NK-92 treated with Interleukin-12 subunit alpha and Interleukin-12 subunit beta, amount 100 ng/mL, for 24 hours (cell line): ENCODE measurements at places on chromosomes 7 and 10.

GRCh38 chr7:78528964-78529363 is 730.4 kb downstream of the PHTF2 start:
- DNase-seq, result no peak

- DNase-seq, result no peak
These were observed 52.9 kb downstream of the NEURL1 start for GRCh38 chr10:103546401-103546800.

- no peak for DNase-seq
These were observed 42.1 kb upstream of the COL13A1 start for GRCh38 chr10:69759641-69760040.

DNA sequence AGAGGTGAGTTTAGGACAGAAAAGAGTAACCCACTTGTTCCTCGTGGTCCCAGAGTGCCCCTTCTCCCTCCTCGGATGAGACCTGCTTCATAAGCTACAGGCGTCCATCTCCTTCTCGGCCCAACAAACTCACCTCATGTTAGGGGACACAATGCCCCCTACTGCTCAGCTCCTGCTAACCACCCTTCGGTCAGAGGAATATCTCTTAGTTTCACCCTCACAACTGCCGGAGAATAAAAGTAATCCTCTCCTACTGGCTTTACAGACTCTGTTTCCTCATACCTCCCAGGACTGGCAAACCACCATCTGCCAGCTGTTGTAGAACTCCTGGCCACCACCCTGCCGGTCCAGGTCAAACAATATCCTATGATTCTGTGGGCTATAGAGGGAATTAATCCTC is 3.2 kb downstream of the AKR1B15 start:
- no peak for DNase-seq

- no peak for DNase-seq
These were observed 18.5 kb downstream of the EPC1 start for GRCh38 chr10:32328499-32328898.

DNA sequence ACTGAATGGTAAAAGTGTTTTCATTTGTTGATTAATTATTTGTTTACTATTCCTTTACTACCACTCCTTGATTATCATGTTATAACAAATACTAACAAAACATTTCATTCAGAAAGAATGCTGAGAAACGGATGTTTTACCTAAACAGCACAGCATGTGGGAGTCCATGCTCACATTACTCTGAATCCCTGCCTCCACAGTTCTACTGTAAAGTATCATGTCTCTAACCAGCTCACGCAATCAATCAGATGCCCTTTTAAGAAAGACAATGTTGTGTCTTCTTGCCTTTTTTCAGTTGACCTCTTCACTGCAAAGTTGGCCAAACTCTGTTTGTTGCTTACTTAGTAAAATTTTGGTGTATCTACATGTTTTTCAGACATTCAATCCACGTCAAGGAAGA is 232.5 kb upstream of the MDFIC start:
- no peak for DNase-seq
